ENCODE measurements at places on chromosomes 12 and 14.

- peak; percentile 66 for DNase-seq
Measured at GRCh38 chr12:124536641-124537040, 30.8 kb downstream of the NCOR2 start.

DNA sequence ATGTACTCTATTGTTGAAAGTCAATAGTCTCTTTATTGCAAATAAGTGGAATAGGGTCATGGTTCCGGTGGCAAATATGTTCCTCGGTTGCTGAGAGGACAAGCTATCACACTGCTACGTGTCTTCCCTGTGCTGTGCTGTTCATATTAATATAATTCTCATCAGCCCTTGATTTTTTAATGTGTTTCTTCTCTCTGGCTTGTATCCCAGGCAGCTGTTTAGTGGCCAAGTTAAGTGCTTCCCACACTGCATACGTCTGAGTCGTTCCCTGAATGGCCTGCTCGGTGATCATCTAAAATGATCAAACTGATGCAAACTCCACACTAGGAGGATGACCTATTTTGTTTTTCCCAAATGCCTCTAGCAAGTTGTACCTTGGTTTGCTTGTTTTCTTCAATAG lies 186.4 kb downstream of the ANO6 start:
- no peak for DNase-seq

GRCh38 chr14:66657780-66658179 lies 149.8 kb downstream of the GPHN start:
- no peak for DNase-seq

DNA sequence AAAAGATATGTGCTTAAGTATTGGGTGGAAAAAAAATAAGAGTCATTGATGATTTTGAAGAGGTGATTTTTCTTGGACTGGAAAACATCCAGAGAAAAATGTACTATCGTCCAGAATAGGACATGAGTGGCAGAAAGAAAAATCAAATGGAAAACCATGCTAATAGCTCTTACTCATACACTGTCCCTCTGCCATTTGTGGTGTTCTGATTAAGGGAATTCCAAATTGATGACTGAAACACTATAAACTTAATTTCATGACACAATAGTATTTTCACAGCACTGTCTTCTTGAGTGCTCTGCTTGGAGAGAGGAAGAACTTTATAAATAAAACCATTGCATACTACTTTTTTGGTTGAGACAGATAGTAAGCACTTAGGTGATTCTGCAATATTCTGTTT lies 72.4 kb downstream of the USP15 start:
- peak; percentile 36 for DNase-seq

- DNase-seq: no peak
Measured at GRCh38 chr12:105840384-105840783, 298.4 kb downstream of the NUAK1 start.

- DNase-seq: no peak
Measured at GRCh38 chr14:75406102-75406501, 21.7 kb upstream of the JDP2 start.

GRCh38 chr14:28773861-28774691 lies 7.5 kb downstream of the FOXG1 start:
- peak; percentile 60 for DNase-seq
